ENCODE measurements at places on chromosomes 5 and 9.

DNA sequence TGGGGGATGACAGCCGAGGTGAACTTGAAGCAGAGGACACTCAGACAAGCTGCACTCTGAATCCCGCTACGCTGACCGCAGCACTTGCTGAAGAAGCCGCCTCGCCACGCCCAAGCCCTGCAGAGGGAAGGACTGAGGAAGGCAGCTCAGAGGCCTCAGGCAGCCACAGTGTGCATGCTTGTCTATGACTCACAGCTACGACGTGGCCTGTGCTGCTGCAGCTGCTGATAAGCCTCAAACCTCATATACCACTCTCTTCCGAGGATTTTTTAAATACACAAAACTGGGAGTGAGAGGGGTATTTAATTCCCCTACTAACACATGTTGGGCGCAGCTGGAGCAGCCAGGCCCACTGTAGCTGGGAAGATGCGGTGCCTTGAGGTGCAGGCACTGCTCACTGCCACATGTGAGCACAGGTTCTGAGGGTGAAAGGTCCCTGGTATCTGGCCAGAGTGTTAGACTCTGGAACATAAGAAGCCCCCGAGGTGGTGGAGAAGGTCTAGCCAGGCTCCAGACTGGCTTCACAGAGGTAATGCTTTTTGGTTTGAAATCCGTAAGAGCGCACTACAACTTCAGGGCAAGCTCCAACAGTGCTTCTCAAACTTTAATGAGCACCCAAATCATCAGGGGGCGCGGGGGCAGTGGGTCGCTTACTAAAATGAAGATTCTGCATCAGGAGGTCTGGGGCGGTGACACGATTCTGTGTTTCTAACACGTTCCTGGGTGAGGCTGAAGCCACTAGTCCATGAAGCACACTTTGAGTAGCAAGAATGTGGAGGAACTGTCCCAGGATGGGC lies 196.8 kb downstream of the AUH start:
- DNase-seq: peak; percentile 12

GRCh38 chr5:378301-378891 lies 56.9 kb downstream of the AHRR start:
- DNase-seq: peak; percentile 64

GRCh38 chr5:85484982-85485574 lies 1100.4 kb upstream of the EDIL3 start:
- no peak for DNase-seq

DNA sequence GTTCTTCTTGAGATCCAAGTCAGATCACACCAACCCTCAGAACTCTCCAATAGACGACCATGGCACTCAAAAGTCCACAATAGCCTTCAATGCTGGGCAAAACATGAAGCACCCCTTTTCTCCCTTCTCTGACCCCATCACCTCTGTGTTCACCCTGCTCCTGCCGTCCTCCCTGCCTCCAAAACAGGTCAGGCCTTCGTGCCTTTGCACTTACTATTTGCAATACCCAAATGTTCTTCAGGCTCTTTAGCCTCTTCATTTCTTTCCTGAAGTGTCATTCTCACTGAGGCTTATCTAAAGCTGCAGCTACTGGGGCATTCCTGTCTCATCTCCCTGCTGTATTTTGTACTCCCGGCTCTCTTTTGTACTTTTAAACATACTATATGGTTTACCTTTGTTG lies 2.0 kb upstream of the ROPN1L start:
- DNase-seq: no peak

- DNase-seq: no peak
Measured at GRCh38 chr9:134502266-134502791, 139.3 kb upstream of the COL5A1 start.

DNA sequence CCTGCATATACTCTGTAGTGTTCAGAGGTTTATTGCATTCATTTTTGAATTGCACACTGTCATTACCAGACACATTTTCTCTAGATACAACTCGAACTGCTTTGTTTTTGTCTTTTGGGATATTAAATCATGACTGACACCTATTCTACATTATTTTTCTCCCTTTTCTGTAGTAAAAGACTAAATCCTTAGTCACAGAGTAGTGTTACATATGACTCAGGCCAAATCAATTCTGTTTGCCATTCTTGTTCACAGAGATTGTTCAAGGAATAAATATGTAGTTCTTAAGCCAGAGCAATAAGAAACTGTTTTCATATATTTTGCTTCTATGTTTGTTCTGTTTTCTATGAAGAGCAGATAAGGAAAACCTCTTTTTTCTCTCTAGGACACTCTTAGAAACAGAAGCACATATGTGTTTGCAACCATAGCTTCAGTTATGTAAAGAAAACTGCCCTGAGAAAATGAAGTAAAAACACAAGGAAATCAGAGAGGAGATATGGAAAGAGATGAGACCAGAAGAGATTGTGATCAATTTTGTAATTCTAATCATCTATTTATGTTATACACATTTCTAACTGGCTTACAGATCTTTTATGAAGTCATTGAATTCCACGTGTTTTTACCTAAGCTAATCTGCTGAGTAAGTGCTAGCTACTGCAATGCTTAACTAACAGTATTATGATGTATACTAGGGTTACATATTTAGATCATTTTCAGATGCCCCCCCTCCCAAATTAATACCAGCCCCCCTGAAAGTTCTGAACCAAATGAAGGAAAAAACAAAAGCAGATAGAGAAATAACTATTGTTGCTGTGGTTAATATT lies 1995.6 kb upstream of the CDH6 start:
- no peak for DNase-seq

DNA sequence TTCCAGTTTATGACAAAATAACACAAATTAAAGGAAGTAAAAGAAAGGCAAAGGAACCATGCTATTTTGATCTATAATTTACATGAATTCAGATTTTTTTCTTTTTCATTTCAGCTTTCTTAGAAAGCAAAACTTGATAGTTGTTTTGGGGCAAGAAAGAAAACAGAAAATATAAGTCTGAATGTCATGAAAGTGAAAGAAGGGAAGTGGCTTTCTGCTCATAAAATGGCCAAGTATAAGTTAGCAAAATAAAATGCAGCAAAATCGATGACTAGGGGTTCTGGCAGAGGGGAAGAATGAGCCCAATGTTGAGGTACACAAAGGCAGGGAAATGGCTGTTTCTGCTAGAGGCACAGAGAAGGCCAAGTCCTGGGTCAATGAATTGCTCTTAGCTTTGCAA lies 3.0 kb upstream of the IFNW1 start:
- DNase-seq: peak; percentile 42

DNA sequence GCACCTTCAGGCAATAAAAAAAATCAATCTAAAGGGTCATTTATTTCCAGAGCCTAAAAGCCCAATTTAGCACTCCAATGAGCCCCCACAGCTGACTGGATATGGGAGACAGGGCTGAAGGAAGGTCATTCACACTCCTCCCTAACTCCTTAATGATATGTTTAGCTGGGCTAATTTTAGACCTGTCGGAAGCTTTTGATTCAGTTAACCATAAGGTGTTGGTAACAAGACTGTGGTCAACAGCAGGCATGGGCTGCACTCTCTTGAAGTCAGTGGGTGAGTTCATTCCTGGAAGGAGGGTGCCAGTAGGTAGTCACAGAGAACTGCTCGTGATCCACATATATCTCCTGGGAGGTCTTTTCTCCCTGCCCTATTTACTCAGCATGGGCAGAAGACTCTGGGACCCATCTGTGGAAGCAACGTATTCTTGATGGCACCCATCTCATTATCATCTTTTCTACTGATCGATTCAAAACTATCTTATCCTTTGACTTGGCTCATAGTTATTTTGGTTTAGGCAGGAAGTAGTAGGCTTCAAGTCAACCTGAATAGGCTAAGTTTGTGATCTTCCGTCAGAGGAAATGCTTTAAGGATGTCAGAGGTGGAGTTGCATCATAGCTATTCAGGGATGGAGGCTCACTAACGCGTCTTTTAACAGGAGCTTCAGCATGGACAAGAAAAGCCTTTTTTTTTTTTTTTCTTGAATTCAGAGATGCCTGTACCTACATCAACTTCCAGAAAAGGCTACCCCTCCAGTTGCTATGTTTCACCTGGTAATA lies 367.7 kb upstream of the SLC30A5 start:
- no peak for DNase-seq

GRCh38 chr5:177372034-177372896 lies 12.0 kb upstream of the SLC34A1 start:
- DNase-seq: no peak

DNA sequence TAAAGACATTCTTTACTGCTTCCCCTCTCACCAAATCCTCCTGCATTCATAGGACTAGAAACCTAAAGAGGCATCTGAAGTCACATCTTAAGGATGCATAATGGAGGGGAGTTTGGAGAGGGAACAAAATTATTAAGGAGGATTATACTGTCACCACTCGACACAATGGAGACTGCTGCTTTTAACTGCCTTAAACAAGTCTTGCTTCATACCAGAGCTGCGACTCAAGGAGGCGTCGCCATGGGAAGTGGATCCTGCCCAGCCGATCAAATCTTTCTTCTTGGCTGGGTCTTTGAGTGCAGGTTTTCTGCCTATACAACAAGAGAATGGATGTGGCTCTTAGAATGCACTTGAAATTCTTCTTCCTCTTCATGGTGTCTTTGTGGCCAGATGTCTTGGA lies 66.7 kb upstream of the FOXE1 start:
- no peak for DNase-seq

GRCh38 chr9:13898957-13899356 lies 415.0 kb downstream of the NFIB start:
- DNase-seq: no peak
